ENCODE measurements at places on chromosomes 16 and 17. TPM values are rescaled to one million over a fixed set of nuclear protein-coding genes. Genes with fewer than 3 reads are reported as not detected.

The PNMT gene
- total RNA-seq: 0.53 TPM

The RNF227 gene
- total RNA-seq: 60.7 TPM

The ADGRG1 gene
- total RNA-seq: 124 TPM

The CACNG4 gene
- total RNA-seq: not detected

The FBXO39 gene
- 0.91 TPM for total RNA-seq

All from suprapubic skin (tissue), 4 donors.